Left kidney (tissue), 8 donors: ENCODE measurements at places on chromosomes 5 and 9. TPM values are rescaled to one million over a fixed set of nuclear protein-coding genes. Genes with fewer than 3 reads are reported as not detected.

The CARTPT gene
- polyA plus RNA-seq = not detected

The SLIT3 gene
- 51.5 TPM for polyA plus RNA-seq

The FOXD4 gene
- polyA plus RNA-seq = 0.62 TPM

The NR2F1-AS1 gene
- 59.1 TPM for polyA plus RNA-seq

The DDX4 gene
- 0.12 TPM for polyA plus RNA-seq

The DMRT2 gene
- polyA plus RNA-seq = 2.0 TPM

The CNTNAP3 gene
- 6.6 TPM for polyA plus RNA-seq

The TCF7 gene
- polyA plus RNA-seq = 13.0 TPM

The DDX46 gene
- 110 TPM for polyA plus RNA-seq

The PNPLA7 gene
- 3.7 TPM for polyA plus RNA-seq

The RNF183 gene
- polyA plus RNA-seq = 5.1 TPM

The CCDC192 gene
- 1.5 TPM for polyA plus RNA-seq

The PAEP gene
- 0.42 TPM for polyA plus RNA-seq

The OBP2B gene
- not detected for polyA plus RNA-seq

The GZMA gene
- 0.37 TPM for polyA plus RNA-seq

The RNF20 gene
- polyA plus RNA-seq = 67.0 TPM

The HNRNPA0 gene
- 67.9 TPM for polyA plus RNA-seq

The TMEFF1 gene
- polyA plus RNA-seq = 5.5 TPM

The ORM1 gene
- polyA plus RNA-seq = 0.22 TPM

The QRFP gene
- polyA plus RNA-seq = 0.30 TPM

The PCSK5 gene
- polyA plus RNA-seq = 18.0 TPM

The EIF4E1B gene
- polyA plus RNA-seq = not detected

The IL5 gene
- 0.53 TPM for polyA plus RNA-seq

The WNK2 gene
- 28.5 TPM for polyA plus RNA-seq

The PCDHGB7 gene
- polyA plus RNA-seq = 17.3 TPM

The PCDHGA10 gene
- polyA plus RNA-seq = 3.7 TPM

The PRDM9 gene
- 0.15 TPM for polyA plus RNA-seq

The PLCXD3 gene
- polyA plus RNA-seq = 0.52 TPM

The NXNL2 gene
- 2.8 TPM for polyA plus RNA-seq

The TOPORS gene
- 37.5 TPM for polyA plus RNA-seq

The MCIDAS gene
- 0.71 TPM for polyA plus RNA-seq

The UGCG gene
- polyA plus RNA-seq = 84.3 TPM

The SPINK7 gene
- polyA plus RNA-seq = 0.35 TPM

The TMEM167A gene
- polyA plus RNA-seq = 109 TPM

The PITX1 gene
- polyA plus RNA-seq = not detected

The DNAH5 gene
- polyA plus RNA-seq = 2.0 TPM

The TMEM174 gene
- 20.1 TPM for polyA plus RNA-seq

The PCDHA7 gene
- polyA plus RNA-seq = 0.35 TPM

The PTGS1 gene
- 3.8 TPM for polyA plus RNA-seq

The ELOVL7 gene
- polyA plus RNA-seq = 20.3 TPM

The DOCK8 gene
- 15.2 TPM for polyA plus RNA-seq

The TMEM215 gene
- polyA plus RNA-seq = 0.12 TPM

The KCNIP1 gene
- polyA plus RNA-seq = 10.8 TPM

The BARHL1 gene
- polyA plus RNA-seq = not detected
